ENCODE measurements at places on chromosomes 16 and 17.

GRCh38 chr16:4060009-4060408, 56.2 kb downstream of the ADCY9 start:
- DNase-seq: peak; percentile 43

GRCh38 chr17:17778308-17779014, 58.3 kb downstream of the SREBF1 start:
- no peak for DNase-seq

- DNase-seq: no peak
Observed at GRCh38 chr17:43840814-43841213, 6.2 kb upstream of the CD300LG start.

GRCh38 chr17:44776628-44777393, 18.0 kb downstream of the ADAM11 start:
- no peak for DNase-seq

GRCh38 chr16:3728424-3729160, 11.3 kb upstream of the TRAP1 start:
- DNase-seq: no peak

- no peak for DNase-seq
Observed at GRCh38 chr16:17939122-17939536, 397.4 kb downstream of the NPIPA8 start.

GRCh38 chr16:73545755-73546154, 497.8 kb upstream of the ZFHX3 start:
- no peak for DNase-seq

- no peak for DNase-seq
Observed at GRCh38 chr17:76467366-76467765, at the start of gene AANAT. Gene AANAT (plus strand): TSS chr17:76467603. CDS start chr17:76468747, 1,144 bp downstream.

GRCh38 chr16:82857693-82858365, 231.1 kb downstream of the CDH13 start:
- DNase-seq: no peak

- DNase-seq: no peak
Observed at GRCh38 chr16:25868706-25869370, 177.1 kb downstream of the HS3ST4 start.

DNA sequence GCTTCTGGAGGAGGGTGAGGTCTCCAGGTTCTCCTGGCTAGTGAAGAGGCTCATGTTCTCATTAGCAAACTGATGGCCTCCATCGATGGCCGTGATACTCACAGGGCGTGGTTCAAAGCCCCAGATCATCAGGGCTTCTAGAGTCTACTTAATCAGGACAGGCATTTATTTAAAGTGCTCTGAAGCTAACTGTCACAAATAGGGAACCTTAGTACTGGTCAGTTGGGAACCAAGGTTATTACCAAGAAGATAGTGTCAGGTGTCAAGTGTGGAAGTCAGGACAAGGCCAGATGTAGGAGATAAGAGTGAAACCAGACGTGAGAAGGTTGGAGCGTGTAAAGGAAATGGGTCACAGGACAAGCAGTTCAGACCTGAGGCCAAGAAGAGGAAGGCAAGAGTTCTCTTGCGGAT, 56.9 kb downstream of the PIGL start:
- no peak for DNase-seq

- DNase-seq: no peak
Observed at GRCh38 chr17:37741341-37742115, 3.3 kb downstream of the HNF1B start.

- DNase-seq: no peak
Observed at GRCh38 chr17:66378296-66378695, 75.9 kb downstream of the PRKCA start.

GRCh38 chr17:76439314-76439928, 13.5 kb downstream of the UBE2O start:
- no peak for DNase-seq

DNA sequence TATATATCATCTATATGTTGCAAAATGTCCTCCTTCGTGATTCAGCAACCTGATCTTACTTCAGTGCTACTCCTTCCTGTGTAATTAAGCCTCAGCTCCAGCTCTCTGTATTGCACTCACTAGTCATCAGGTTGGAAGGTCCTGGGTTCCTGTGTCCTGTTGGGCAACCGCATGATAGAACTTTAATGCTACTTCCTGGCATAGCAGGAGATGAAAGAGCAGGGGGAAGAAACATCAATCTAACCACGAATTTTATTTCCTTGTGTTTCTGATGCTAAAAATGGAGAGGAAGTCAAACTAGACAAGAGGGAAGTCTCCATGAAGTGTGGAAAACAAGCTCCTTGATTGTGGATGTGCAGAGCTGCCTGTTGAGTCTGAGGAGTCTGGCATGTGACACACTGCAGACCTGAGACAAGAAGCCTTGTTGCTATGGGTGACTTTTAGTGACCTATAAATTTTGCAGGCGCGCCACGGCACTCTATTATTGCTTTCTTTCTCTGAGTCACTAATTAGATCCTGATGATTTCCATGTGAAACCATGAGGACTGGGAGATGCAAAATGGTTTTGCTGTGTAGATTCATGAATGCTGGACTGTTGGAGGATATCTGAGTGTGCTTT, 25.6 kb downstream of the IGSF6 start:
- DNase-seq: peak; percentile 59

GRCh38 chr17:79188048-79188447, 113.4 kb downstream of the ENGASE start:
- DNase-seq: no peak

DNA sequence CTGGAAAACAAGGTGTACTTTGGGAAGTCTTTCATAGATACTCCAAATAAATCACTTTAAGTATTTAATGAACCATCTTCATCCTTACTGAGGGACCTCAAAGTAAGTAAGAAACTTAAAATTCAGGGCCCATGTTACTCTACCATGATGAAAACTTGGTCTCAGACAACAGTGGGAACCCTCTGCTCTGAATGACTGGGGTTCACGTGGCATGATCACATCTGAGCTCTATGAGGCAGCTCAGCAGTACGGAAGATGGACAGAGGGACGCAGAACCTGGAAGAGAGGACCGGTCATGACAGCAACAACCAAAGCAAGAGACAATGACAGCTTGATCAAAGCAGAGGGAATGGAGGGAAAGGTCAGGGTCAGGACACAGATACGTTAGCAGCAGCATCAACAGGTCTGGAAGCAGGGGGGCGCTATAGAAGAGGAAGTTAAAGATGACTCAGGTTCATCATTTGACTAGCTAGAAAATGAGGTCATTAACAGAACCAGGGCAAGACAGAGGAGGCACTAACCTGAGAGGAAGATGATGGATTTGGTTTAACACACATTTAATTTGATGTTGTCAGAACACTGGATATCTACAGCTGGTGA, 9.5 kb downstream of the XPO6 start:
- DNase-seq: no peak

GRCh38 chr17:73733517-73733916, 89.3 kb upstream of the SDK2 start:
- peak; percentile 26 for DNase-seq

GRCh38 chr17:64209983-64210382, 53.1 kb downstream of the TEX2 start:
- DNase-seq: no peak

GRCh38 chr16:61617219-61617783, 418.9 kb downstream of the CDH8 start:
- no peak for DNase-seq

DNA sequence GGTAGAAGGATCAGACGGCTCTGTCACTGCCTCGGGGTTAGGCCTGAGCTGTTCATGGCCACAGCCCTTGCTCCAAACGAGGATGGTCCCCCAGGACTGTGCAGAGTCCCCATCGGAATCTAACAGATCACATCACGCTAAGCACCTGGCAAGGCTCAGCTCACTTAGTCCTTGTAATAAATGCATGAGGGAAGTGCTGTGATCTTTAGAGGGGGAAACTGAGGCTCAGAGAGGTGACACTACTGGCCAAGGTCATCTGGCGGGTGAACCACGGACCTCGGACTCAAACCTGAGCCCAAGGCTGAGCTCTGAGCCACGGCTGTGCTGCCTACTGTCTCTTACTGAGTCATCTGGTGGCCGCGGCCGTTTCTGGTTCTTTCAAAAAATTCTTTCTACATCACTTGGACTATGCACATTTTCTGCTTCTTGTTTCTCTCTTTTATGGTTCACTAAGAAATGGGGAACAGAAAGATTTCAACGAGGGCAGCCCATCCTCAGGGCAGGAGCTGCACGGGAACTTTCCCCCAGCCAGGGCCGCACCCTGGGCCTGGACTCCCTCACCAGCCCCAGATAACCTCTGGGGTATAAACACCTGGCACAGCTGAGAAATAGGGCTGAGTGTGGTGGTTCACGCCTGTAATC, 55.6 kb downstream of the COTL1 start:
- no peak for DNase-seq

DNA sequence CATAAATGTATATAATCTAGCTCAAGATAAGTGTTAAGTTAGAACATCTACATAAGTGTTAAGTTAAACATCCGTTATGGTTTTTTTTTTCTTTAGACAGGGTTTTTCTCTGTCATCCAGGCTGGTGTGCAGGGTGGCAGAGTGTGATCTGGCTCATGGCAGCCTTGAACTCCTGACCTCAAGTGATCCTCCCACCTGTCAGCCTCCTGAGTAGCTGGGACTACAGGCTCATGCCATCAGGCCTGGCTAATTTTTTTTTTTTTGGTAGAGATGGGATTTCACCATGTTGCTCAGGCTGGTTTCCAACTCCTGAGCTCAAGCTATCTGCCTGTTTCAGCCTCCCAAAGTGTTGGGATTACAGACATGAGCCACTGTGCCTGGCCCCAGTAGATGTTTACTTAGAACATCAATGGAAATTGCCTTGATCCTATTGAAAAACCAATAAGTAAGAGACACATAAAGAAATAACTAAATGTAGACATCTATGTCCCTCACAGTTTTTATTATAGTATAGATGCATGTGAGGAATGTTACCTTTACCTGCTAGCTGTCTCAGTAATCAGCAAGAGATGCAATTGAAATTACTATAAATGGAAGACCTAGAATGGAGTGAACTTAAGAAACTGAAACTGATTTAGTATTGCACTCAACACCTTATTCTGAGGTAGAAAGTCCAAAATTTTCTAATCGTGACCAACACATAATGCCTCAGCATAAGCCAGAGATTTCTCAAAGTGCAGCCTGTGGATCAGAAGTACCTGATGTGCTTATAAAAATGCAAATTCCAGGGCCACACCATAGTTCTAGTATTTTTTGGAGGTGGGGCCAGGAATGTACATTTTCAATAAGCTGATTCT, 5.5 kb upstream of the FAM20A start:
- no peak for DNase-seq

GRCh38 chr17:75856062-75856756, 1.1 kb upstream of the WBP2 start:
- no peak for DNase-seq

DNA sequence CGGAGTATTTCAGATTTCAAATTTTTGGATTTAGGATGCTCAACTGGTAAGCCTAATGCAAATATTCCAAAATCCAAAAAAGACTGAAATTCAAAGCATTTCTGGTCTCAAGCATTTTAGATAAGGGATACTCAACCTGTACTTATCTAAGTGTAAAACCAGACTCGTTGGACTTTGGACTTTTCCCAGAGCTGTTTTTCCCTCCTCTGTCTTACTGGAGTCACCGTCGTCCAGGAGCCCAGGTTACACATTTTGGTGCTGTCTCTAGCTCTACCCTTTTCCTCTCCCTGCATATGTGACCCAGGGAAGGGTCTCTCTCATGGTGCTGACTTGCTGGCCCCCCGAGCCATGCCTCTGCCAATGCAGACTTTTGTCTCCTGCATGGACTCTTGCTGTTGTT, 46.0 kb upstream of the MMP2 start:
- no peak for DNase-seq

- DNase-seq: no peak
Observed at GRCh38 chr17:81403671-81404534, 8.6 kb downstream of the BAHCC1 start.

- DNase-seq: peak; percentile 78
Observed at GRCh38 chr17:74453665-74454196, 12.7 kb upstream of the CD300A start.

DNA sequence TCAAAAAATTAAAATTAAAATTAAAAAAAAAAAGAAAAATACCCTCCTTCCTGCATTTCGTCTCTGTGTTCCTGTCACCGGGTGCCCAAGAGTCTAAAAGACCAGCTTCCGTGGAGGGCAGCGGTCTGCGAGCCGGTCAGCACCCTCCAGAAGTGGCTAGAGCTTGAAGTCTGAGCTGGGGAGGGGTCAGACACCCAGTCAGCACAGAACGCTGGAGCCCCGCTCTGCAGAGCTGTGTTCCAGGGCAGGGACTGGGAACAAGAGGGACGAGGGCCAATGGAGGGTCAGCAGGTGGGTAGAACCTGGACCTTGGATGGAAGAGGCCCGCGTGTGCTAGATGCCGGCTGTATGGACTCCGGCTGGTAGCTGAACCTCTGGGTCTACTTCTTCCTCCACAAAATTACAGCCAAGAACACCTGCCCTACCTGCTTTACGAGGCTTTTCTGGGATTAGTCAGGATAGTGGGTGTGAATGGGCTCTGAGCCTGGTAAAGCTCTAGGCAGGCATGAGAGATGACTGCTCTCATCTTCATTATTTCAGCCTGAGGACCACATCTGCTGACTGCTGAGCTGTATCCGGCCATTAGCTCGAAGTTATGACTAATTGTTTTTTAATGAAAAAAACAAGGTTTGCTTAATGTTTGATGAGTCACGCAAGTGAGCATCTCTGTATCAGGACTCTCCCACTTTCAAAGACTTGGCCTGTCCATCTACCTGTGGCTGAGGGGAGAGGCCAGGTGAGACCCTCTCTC, 5.9 kb downstream of the TRPV1 start:
- no peak for DNase-seq

GRCh38 chr17:40150276-40150675, 9.9 kb downstream of the CASC3 start:
- no peak for DNase-seq

- no peak for DNase-seq
Observed at GRCh38 chr16:69773260-69773947, 11.3 kb downstream of the WWP2 start.

DNA sequence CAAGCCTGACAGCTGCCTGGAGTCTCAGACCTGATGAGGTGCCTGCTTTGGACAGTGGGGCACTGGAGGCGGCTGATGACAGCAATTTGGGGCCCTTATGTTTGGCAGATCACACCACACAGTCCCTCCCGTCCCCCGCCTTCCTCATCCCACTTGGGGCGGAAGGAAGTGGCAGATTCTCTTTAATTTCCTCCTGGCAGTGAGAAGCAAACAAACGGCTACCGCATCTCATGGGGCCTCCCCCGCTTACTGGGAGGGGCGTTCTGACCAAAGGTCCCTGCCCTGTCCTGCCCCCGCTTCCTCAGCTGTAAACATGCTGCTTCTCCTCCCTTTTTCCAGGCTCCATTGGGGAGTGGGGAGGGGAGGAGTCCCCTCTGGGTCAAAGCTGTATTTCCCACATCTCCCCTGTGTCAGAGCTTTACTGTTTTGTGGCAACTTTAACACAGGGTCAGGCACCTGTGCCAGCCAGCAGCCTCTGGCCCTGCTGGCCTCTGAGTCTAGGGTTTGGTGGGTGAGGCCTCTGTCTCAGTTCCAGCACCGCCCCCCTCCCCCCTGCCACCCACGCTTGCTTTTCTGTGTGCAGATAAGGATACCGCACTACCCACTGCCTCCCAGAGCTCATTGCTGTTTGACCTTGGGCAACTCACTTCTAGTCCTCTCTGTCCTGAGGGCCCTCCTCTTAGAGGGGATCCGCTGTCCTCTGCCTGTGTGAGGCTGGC, 5.4 kb upstream of the NFATC3 start:
- DNase-seq: peak; percentile 76

GRCh38 chr17:62692159-62692651, 64.7 kb downstream of the MRC2 start:
- DNase-seq: no peak
